ENCODE measurements at places on chromosomes 5 and 9. TPM values are rescaled to one million over a fixed set of nuclear protein-coding genes. Genes with fewer than 3 reads are reported as not detected.

DNA sequence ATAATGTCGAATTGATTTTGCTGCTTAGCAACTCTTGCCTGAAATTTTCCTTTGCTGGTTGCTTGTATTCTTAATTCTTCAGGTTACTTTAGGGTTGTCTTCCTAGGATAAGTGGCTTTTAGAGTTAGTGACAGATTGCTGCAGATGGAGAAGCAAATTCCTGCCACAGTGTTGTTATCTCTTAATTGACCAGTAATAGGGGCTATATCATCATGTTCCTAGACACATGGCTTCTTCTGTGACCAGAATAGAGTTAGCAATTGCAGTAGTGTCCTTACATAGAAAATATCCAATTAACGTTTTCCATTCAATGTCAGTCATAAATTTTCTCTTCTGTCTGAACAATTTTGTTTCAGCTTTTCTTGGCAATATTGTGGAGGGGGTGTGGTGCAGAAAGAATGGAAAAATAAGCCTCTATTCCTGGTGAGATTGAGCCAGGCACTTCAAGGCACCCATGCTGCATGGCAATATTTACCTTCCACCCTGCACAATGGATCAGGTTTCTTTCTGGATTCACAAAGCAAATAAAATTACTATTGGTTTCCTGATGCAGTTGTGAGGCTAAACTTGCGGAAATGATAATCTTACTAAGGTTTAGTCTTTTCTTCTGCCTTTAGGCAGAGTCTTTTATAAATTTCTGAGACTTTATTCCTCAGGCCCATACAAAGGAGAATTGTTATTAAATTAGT is 1481.5 kb downstream of the EFNA5 start:
- no peak overlapping the region for H3K4me3 ChIP-seq
- DNase-seq, result no peak
- no peak overlapping the region for H3K27ac ChIP-seq
- no peaks in the 10 kb centered on the region for H3K27me3 ChIP-seq

DNA sequence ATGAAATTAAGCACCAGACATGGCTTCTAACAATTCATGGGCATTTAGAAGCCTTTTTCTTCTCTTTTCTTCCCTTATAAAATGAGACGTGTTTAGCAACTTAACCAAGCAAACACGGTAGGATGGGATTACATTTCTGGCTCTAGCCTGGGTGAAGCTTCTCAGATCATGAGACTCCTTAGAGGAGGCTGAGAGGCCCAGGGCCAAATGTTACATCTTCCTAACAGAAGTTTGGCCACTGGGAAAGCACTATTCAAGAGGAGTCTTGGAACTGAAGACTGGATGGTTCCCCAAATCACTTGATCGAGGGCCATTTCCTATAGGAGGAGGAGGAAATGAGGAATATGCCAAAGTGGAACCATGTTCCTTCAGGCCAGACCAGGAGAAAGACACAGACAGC is 1.9 kb downstream of the GABRP start:
- H3K27me3 ChIP-seq, result peaks cover 9% of the 10 kb centered on the region
- no peaks in the 10 kb centered on the region for H3K36me3 ChIP-seq
- no peak overlapping the region for H3K27ac ChIP-seq
- no peak for DNase-seq

DNA sequence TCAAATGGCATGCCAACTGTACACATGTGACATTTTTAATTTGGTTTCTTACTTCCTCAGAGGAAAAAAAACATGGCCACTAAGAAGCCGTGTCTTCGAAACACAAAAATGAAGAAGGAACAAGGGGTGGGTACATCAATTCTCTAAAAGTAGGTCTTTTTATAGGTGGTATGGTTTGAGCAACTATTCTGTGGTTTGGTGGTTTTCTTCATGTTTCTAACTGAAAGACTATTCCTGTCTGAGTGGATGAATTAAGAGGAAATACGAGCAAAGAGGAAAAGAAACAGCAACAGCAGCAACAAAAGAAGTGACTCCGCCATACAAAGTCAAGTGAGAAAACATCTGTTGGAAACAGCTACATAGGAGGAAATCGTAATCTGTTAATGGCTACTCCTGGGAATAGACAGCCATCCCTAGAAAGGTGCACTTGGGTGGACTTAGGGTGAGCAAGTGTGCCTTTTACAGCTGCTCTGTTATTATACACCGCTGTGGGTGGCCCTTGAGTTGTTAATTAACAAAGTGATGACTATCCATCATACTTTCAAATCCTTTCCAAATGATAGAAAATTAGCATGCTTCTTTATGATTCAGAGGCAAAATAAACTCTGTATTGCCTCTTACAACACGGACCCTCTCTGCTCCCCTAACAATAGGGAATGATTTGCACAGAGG is 575.8 kb downstream of the TLE1 start:
- peaks cover 53% of the 10 kb centered on the region for H3K4me1 ChIP-seq
- no peaks in the 10 kb centered on the region for H3K36me3 ChIP-seq
- H3K27ac ChIP-seq, result no peak overlapping the region
- no peaks in the 10 kb centered on the region for H3K27me3 ChIP-seq
- no peak for DNase-seq

DNA sequence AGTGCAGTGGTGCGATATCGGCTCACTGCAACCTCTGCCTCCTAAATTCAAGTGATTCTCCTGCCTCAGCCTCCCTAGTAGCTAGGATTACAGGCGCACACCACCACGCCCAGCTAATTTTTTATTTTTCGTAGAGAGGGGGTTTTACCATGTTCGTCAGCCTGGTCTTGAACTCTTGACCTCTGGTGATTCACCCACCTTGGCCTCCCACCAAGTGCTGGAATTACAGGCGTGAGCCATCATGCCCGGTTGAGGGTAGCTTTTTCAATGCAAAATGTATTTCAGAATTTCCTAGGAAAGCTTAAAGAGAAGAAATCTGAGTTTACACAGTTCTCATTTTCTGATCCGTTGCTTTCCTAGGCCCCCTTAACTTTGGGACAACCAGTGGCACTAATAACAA is 15.7 kb downstream of the BDP1 start:
- peaks cover 55% of the 10 kb centered on the region for H3K36me3 ChIP-seq
- no peaks in the 10 kb centered on the region for H3K27me3 ChIP-seq
- no peak overlapping the region for H3K27ac ChIP-seq

IFNA21 gene
- total RNA-seq, result not detected

CDC20B gene
- total RNA-seq, result not detected

ZFP2 gene
- total RNA-seq, result 2.0 TPM

Measured in WTC11 (cell line).